Left lung (tissue), 14 donors: ENCODE measurements at places on chromosomes 6 and 20. TPM values are rescaled to one million over a fixed set of nuclear protein-coding genes. Genes with fewer than 3 reads are reported as not detected.

GRCh38 chr6:27502508-27503435, 29.9 kb upstream of the ZNF184 start:
- DNase-seq, result peak; percentile 53
- no peaks in the 10 kb centered on the region for H3K36me3 ChIP-seq
- H3K4me1 ChIP-seq, result no peaks in the 10 kb centered on the region
- H3K27ac ChIP-seq, result no peak overlapping the region
- H3K4me3 ChIP-seq, result peak overlapping the region; percentile 25
- H3K27me3 ChIP-seq, result peaks cover 17% of the 10 kb centered on the region

GRCh38 chr6:157063923-157064322, 259.4 kb downstream of the TMEM242 start:
- H3K4me3 ChIP-seq, result no peak overlapping the region
- H3K27me3 ChIP-seq, result no peaks in the 10 kb centered on the region
- no peak for DNase-seq
- no peak overlapping the region for H3K27ac ChIP-seq
- H3K4me1 ChIP-seq, result peaks cover 27% of the 10 kb centered on the region
- no peaks in the 10 kb centered on the region for H3K36me3 ChIP-seq

The GNRH2 gene
- polyA plus RNA-seq, result 1.4 TPM

- H3K4me1 ChIP-seq, result no peaks in the 10 kb centered on the region
- peak; percentile 51 for DNase-seq
- no peak overlapping the region for H3K27ac ChIP-seq
- H3K36me3 ChIP-seq, result no peaks in the 10 kb centered on the region
- no peaks in the 10 kb centered on the region for H3K27me3 ChIP-seq
These were observed 6.7 kb upstream of the KCNK15 start for GRCh38 chr20:44738813-44739477.

The KIZ gene
- polyA plus RNA-seq, result 24.3 TPM

GRCh38 chr20:17407550-17407949, 123.6 kb downstream of the BFSP1 start:
- H3K27me3 ChIP-seq, result peaks cover 7% of the 10 kb centered on the region
- H3K27ac ChIP-seq, result no peak overlapping the region

- H3K36me3 ChIP-seq, result no peaks in the 10 kb centered on the region
- no peak for DNase-seq
- no peak overlapping the region for H3K4me3 ChIP-seq
These were observed 49.2 kb downstream of the SMPDL3A start for GRCh38 chr6:122838060-122838780.

The CLPSL2 gene
- polyA plus RNA-seq, result not detected

DNA sequence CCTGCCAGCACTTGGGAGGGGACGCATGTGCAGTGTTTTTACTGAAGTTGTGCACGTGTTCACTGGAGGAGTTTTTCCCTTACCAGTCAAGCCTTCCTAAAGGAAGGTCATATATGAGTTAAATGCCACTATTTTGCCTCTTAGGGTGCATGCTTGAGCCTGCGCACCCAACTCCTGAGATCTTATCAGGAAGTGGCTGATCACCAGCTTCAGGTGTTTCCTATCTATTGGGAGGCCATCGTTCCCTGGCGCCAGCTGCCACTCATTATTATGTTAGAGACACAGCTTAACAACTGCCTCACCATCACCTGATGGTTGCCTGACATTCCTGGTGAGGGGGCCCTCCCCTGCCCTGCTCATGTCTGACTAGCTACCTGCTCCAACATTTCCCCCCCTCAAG, 8.5 kb downstream of the ERVFRD-1 start:
- no peak for DNase-seq
- H3K4me1 ChIP-seq, result no peaks in the 10 kb centered on the region
- H3K27ac ChIP-seq, result no peak overlapping the region
- no peak overlapping the region for H3K4me3 ChIP-seq
- H3K36me3 ChIP-seq, result no peaks in the 10 kb centered on the region
- H3K27me3 ChIP-seq, result no peaks in the 10 kb centered on the region

GRCh38 chr6:105077596-105078385, 102.0 kb downstream of the POPDC3 start:
- H3K27ac ChIP-seq, result no peak overlapping the region
- no peak overlapping the region for H3K4me3 ChIP-seq
- H3K27me3 ChIP-seq, result no peaks in the 10 kb centered on the region
- peak; percentile 44 for DNase-seq
- no peaks in the 10 kb centered on the region for H3K36me3 ChIP-seq

GRCh38 chr6:143405373-143406154, 44.9 kb downstream of the ADAT2 start:
- no peaks in the 10 kb centered on the region for H3K27me3 ChIP-seq
- H3K4me1 ChIP-seq, result peaks cover 8% of the 10 kb centered on the region
- H3K36me3 ChIP-seq, result no peaks in the 10 kb centered on the region
- no peak overlapping the region for H3K27ac ChIP-seq
- no peak for DNase-seq

DNA sequence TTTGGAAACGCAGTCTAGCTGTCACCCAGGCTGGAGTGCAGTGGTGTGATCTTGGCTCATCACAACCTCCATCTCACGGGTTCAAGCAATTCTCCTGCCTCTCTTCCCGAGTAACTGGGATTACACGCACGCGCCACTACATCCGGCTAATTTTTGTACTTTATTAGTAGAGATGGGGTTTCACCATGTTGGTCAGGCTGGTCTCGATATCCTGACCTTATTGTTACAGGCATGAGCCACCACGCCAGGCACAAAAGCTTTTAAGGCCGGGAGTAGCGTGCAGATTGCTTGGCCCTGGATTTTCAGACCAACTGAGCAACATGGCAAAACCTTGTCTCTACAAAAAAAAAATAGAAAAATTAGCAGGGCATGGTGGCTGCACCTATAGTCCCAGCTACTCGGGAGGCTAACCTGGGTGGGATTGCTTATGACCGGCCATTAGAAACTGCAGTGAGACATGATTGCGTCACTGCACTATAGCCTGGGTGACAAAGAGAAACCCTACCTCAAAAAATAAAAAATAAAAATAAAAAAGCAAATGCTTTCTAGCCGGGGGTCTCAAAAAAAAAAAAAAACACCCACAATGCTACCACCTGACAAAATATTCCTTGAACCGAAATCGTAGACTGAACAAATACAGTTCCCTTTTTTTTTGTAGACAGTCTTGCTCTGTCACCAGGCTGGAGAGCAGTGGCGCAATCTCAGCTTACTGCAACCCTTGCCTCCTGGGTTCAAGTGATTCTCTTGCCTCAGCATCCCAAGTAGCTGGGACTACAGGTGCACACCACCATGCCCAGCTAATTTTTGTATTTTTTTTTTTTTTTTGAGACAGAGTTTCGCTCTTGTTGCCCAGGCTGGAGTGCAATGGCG, 15.0 kb downstream of the RBM39 start:
- no peak overlapping the region for H3K27ac ChIP-seq
- H3K4me3 ChIP-seq, result no peak overlapping the region

The SOX18 gene
- 11.9 TPM for polyA plus RNA-seq

DNA sequence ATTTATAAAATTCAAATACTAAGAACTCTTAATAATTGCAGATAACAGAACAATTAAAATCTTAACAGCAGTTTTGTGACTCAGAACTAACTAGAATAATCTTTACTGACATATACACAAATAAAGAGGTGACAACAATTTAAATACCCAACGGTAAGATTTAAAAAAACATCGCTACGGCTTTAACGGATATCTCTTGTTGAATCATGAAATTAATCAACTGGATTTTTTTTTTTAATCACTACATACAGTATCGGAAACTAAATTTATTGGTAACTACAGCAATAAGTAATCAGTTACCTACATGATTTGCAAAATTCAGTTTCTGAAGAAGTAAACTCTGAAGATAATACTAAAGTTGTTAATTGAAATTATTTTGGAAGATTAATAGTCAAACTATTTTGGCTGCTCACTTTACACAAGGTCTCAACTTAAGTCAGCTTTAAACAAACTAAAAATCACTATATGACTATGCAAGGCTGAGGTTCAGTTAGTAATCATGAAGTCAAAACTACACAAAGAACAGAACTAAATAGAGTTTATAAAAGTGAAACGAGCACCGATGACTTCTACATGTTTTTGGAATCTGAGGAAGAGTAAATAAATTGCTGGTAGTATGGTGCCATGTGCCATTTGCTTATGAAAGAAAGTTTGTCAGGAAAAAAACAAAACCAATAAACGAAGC, 128.8 kb downstream of the HUS1B start:
- H3K4me3 ChIP-seq, result no peak overlapping the region
- no peaks in the 10 kb centered on the region for H3K36me3 ChIP-seq
- H3K27me3 ChIP-seq, result no peaks in the 10 kb centered on the region
- H3K4me1 ChIP-seq, result no peaks in the 10 kb centered on the region
- DNase-seq, result no peak

- H3K27me3 ChIP-seq, result no peaks in the 10 kb centered on the region
- H3K4me1 ChIP-seq, result no peaks in the 10 kb centered on the region
- DNase-seq, result no peak
- H3K4me3 ChIP-seq, result no peak overlapping the region
These were observed 94.0 kb downstream of the AHI1 start for GRCh38 chr6:135403584-135403983.

The NINL gene
- polyA plus RNA-seq, result 78.8 TPM

DNA sequence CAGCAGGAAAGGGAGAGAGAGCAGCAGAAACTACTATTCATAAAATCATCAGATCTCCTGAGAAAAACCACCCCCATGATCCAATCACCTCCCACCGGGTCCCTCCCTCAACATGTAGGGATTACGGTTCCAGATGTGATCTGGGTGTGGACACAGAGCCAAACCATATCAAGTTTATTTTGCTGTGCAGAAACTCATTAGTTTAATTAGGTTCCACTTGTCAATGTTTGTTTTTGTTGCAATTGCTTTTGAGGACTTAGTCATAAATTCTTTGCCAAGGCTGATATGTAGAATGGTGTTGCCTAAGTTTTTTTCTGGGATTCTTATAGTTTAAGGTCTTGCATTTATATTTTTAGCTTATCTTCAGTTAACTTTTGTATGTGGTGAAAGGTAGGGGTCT, 422.0 kb upstream of the HS3ST5 start:
- no peaks in the 10 kb centered on the region for H3K4me1 ChIP-seq
- no peak overlapping the region for H3K4me3 ChIP-seq
- no peaks in the 10 kb centered on the region for H3K36me3 ChIP-seq
- H3K27ac ChIP-seq, result no peak overlapping the region
- H3K27me3 ChIP-seq, result no peaks in the 10 kb centered on the region

GRCh38 chr6:30987304-30987703, 3.8 kb downstream of the MUC21 start:
- no peaks in the 10 kb centered on the region for H3K27me3 ChIP-seq
- H3K36me3 ChIP-seq, result no peaks in the 10 kb centered on the region
- DNase-seq, result no peak
- no peaks in the 10 kb centered on the region for H3K4me1 ChIP-seq
- H3K4me3 ChIP-seq, result no peak overlapping the region

DNA sequence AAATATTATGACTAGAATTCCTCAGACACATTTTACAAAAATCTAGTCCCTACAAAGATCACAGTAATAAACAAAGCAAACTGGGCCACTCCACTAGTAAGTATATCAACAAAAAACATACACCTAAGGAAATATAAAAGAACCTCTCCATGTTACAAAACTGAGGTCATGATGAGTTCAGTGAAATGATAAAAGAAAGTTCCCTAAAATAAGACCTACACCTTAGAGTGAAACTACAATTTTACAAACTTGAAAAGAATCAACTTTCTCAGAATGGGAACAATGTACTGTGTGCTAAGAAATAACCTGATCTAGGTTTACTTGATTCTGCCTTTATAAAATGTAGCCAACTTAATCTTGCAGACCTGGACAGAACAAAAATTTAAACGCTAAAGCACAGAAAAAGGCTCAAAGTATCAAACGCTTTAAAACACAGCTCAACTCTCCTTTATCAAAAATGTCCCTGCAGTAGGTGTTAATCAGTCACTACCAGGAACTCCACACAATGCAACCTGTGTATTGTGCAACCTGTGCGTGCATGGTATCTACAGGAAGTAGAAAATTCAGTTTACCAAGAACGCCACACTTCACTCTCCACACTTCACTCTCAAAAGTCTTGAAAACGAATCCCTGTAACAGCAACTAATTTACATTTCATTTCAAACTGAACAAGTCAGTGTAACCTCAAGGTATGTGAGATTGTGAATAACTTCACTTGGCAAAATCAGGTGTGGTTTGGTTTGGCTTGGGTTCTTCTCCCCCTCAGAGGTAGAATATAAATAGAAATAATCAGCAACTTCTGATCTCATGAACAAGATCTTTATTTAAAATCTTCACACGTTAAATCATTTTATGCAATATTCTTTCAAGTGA, 1.8 kb downstream of the RALGAPA2 start:
- no peaks in the 10 kb centered on the region for H3K27me3 ChIP-seq
- peak overlapping the region; percentile 95 for H3K27ac ChIP-seq
- H3K4me3 ChIP-seq, result peak overlapping the region; percentile 84

The ZC2HC1B gene
- polyA plus RNA-seq, result not detected

- no peaks in the 10 kb centered on the region for H3K36me3 ChIP-seq
- H3K4me1 ChIP-seq, result no peaks in the 10 kb centered on the region
- DNase-seq, result no peak
- H3K27ac ChIP-seq, result no peak overlapping the region
These were observed 375.9 kb upstream of the PTCHD4 start for GRCh38 chr6:48486876-48487275.

GRCh38 chr6:151176911-151177770, 62.6 kb upstream of the AKAP12 start:
- H3K4me1 ChIP-seq, result no peaks in the 10 kb centered on the region
- no peak overlapping the region for H3K4me3 ChIP-seq
- no peaks in the 10 kb centered on the region for H3K36me3 ChIP-seq
- H3K27ac ChIP-seq, result no peak overlapping the region
- no peak for DNase-seq

DNA sequence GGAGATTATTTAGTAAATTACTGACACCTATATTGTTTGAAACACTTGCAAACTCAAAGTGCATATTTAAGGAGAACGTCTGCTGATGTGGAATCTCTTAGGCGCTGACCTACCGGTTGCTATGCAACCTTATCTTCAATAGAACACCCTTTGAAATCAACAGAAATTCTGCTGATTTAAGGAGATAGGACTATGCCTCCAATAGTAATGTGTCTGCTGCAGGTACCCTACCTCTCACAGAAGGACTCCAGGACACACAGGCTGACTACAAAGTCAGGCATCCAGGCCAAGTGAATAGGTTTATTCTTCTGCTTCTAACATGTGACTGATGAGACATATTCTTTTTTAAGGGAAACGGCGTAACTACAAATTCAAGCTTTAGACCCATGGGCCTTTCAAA, 311.7 kb downstream of the CBLN4 start:
- H3K4me1 ChIP-seq, result no peaks in the 10 kb centered on the region
- no peak overlapping the region for H3K27ac ChIP-seq
- H3K27me3 ChIP-seq, result no peaks in the 10 kb centered on the region
- no peaks in the 10 kb centered on the region for H3K36me3 ChIP-seq
- no peak for DNase-seq

DNA sequence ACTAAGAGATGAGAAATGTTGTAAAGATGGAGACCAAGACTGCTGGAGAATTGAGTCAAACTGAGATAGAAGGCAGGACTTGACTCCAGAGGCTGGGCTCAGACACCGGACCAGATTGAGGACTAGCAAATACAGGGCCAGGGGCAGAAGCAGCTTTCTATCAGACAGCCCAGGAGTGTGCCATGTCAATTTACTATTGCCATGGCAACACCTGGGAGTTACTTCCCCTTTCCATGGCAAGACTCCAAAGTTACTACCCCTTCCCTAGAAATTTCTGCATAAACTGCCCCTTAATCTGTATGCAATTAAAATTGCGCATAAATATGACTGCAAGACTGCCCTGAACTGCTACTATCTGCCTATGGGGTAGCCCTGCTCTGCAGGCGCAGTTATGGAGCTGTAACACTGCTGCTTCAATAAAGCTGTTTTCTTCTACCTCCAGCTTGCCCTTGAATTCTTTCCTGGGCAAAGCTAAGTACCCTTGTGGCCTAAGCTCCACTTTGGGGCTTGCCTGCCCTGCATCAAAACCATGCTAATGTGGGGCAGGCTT, 90.1 kb upstream of the EDN1 start:
- no peaks in the 10 kb centered on the region for H3K36me3 ChIP-seq
- no peaks in the 10 kb centered on the region for H3K27me3 ChIP-seq
- DNase-seq, result no peak
- H3K4me1 ChIP-seq, result no peaks in the 10 kb centered on the region
- H3K4me3 ChIP-seq, result no peak overlapping the region
